ENCODE measurements at places on chromosomes 11 and 22. TPM values are rescaled to one million over a fixed set of nuclear protein-coding genes. Genes with fewer than 3 reads are reported as not detected.

GAB2 gene
- total RNA-seq = 33.2 TPM

TSPAN32 gene
- total RNA-seq = not detected

GLYATL2 gene
- not detected for total RNA-seq

APOL5 gene
- total RNA-seq = not detected

CUL5 gene
- total RNA-seq = 25.8 TPM

UPK3A gene
- total RNA-seq = not detected

MS4A6A gene
- 2.9 TPM for total RNA-seq

NFAM1 gene
- not detected for total RNA-seq

C1QTNF5 gene
- 153 TPM for total RNA-seq

C11orf71 gene
- total RNA-seq = 3.5 TPM

TUB gene
- 1.8 TPM for total RNA-seq

ACTN3 gene
- total RNA-seq = not detected

USH1C gene
- total RNA-seq = not detected

MFRP gene
- 0.39 TPM for total RNA-seq

IFITM10 gene
- not detected for total RNA-seq

GAB4 gene
- not detected for total RNA-seq

MMP27 gene
- not detected for total RNA-seq

MRGPRF gene
- 0.24 TPM for total RNA-seq

TCF20 gene
- 24.3 TPM for total RNA-seq

GGT5 gene
- total RNA-seq = 12.8 TPM

PRR5 gene
- 27.8 TPM for total RNA-seq

KDM4E gene
- total RNA-seq = not detected

SUN2 gene
- 79.8 TPM for total RNA-seq

APOBEC3B gene
- 4.7 TPM for total RNA-seq

LIPT2 gene
- 2.8 TPM for total RNA-seq

VWCE gene
- total RNA-seq = 18.6 TPM

TRIM48 gene
- total RNA-seq = not detected

ZNF280B gene
- 2.5 TPM for total RNA-seq

HTR3B gene
- not detected for total RNA-seq

MMP11 gene
- 17.9 TPM for total RNA-seq

RBM7 gene
- 33.8 TPM for total RNA-seq

LRP4 gene
- 7.5 TPM for total RNA-seq

EIF3D gene
- 360 TPM for total RNA-seq

SLN gene
- 2.1 TPM for total RNA-seq

TPH1 gene
- total RNA-seq = 0.12 TPM

SH3BP1 gene
- 18.7 TPM for total RNA-seq

CRACR2B gene
- 13.5 TPM for total RNA-seq

ROM1 gene
- 2.3 TPM for total RNA-seq

CENPM gene
- 10.2 TPM for total RNA-seq

NECTIN1 gene
- 9.9 TPM for total RNA-seq

TYR gene
- total RNA-seq = not detected

PHRF1 gene
- 46.5 TPM for total RNA-seq

C11orf91 gene
- total RNA-seq = 2.0 TPM

SLC25A17 gene
- 16.3 TPM for total RNA-seq

RASL10A gene
- total RNA-seq = 0.93 TPM

DSCAML1 gene
- total RNA-seq = not detected

FOXR1 gene
- total RNA-seq = not detected

OR51B2 gene
- total RNA-seq = not detected

NAALADL1 gene
- 2.8 TPM for total RNA-seq

POLR2L gene
- 125 TPM for total RNA-seq

THAP12 gene
- 25.3 TPM for total RNA-seq

OR51E2 gene
- total RNA-seq = 0.06 TPM

SERPING1 gene
- total RNA-seq = 1.5 TPM
